Activated naive CD8-positive, alpha-beta T cell treated with anti-CD3 and anti-CD28 coated beads, Interleukin-2, amount 50 U/mL, for 16 hours (primary cell): ENCODE measurements at places on chromosomes 12 and 14.

GRCh38 chr12:54452628-54453027 is 20.8 kb downstream of the GTSF1 start:
- DNase-seq = no peak

GRCh38 chr12:132130690-132131089 is 13.4 kb downstream of the DDX51 start:
- no peak for DNase-seq

DNA sequence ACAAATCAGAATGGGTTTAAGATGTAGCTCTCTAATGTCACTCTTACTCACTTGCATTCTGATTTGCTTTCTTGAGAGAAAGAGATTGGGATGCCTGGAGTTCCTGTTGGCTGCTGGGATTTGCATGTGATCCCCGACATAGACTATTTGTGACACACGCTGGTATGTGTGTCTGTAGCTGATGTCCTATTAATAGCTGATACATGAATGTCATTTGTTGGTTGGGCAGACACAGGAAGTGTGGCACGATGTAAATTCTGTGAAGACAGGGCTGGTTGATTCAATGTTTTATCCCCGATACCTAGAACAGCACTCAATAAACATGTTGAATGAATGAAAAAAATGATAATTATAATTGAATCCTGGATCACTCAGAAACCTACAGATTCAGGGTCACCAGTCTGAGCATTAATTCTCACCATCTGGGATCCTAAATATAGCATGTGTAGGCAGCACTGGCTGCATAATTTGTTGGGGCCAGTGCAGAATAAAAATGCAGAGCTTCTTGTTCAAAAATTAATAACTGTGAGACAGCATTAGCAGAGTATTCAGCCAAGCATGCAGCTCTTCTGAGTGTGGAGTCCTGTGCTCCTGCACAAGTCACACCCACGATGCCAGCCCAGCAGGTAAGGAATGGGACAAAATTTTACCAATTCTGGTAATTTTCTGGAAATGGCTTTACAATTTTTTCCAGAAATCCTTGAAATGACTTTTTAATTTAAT is 35.5 kb upstream of the SOCS2 start:
- no peak for DNase-seq

DNA sequence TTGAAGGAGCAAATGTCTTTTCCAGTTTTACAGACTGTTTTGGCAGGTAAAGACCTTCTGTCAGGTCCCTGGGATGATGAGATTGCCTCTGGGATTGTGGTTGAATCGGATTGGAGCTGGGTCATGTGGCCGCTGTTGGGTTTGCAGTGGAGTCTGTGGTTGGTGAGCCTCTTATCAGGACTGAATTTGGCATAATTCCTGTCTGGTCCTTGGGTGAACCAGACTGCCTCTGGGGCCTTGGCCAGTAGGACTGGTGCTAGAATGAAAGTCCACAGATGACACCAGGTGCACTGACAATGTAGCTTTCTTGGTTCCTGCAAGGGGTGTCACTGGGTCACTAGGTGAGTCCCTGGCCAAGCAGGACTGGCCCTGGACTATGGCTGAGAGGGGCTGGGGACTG is 155.3 kb downstream of the TPH2 start:
- no peak for DNase-seq

DNA sequence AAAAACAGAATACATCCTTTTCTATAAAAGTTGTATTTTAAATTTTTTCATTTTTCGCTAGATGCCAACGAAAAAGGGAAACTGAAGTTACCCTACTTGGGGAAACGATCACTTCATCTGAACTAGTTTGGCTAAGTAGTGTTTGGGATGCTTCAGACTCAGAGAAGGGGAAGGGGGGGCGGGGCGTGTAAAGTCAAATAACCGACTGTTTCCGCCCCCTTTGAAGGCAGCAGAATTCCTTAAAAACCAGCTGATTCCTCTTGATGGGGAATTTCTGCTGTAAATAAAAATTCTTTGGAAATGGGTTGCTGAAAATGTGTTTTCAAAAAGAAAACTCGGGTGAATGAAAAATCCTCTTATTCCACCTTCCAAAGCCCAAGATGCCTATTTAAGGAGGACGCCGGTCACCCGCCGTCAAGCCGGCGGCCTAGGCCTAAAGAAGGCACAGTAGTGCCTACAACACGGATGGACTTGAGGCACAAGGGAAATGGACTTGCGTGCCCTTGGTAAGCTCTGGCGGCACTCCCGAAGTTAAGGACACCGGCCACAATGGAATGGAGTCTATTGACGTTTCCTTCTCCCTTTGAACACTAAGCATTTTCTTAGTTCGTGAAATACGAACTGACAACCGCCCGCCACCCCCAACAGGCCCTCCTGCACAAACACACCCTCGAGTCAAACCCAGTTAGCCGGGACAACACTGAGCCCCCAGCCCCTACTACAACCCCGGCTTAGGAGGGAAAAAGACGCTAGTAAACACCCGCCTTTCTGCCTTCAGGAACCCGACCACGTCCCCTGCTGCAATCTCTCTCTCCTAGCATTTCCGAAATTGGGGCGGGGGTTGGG is 1.9 kb downstream of the ATXN2 start:
- no peak for DNase-seq

DNA sequence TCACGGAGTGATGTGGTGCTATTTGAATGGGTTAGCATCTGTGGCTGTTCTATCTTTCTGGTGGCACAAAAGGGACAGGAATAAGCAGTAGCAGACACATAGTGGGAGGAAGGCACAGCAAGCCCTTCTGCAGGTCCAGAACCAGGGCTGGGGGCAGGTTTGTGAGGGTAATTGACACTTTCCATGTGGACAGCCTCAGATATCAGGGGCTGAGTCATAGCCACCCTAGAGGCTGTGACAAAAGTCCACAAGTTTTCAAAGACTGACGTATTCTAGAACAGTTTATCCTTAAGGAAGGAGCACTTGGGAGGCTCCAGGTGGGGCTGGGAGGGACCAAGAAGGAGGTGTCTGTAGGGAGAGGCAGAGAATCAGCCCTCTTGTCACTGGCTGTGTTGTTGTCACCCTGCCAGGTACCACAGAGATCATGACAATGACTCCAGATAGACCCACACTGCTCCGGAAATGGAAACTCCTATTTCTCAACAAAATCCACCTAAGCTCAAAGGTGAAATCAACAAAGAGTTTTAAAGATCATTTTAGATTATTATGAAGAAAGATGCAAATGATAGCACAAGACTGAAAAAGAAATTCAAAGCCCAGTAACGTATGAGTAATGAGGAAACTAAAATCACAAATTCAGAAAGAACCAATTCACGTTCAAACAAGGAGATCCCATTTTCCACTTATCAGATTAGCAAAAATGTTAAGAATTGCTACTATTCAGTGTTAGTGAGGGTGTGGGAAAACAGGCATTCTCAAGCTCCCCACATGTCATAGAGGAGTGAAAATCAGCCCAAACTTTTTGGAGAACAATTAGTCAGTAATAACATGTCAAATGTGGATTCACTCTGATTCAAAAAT is 48.3 kb downstream of the NFKBIA start:
- no peak for DNase-seq

DNA sequence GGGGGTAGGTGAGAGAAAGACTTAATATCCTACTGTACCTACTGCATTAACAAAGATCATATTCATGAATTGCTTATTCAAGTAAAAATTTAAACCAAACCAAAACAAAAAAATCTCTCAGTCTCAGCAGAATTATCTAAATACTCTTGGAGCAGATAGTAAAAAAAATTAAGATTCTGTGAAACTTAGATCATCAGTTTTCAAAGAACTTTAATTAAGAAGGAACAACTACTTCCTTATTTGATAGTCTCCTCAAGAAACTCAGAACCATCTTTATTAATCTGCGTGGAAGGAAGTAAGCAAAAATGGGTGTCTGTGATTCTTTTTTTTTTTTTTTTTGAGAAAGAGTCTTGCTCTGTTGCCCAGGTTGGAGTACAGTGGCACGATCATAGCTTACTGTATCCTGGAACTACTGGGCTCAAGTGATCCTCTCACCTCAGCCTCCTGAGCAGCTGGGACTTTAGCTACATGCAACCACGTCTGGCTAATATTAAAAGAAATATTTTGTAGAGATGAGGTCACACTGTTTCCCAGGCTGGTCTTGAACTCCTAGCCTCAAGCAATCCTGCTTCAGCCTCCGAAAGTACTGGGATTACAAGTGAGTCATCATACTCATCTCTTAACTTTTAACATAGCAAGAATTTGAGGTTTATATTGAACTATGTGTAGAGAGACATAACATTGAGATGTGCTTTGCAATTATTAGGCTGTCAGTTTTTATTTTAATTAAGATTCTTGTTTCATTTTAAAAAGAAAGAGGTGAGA is 37.4 kb downstream of the GAS2L3 start:
- no peak for DNase-seq

GRCh38 chr14:41521891-41522290 is 84.8 kb upstream of the LRFN5 start:
- no peak for DNase-seq

- DNase-seq = no peak
These were observed 79.0 kb downstream of the ANO6 start for GRCh38 chr12:45294906-45295305.

GRCh38 chr12:95151406-95151805 is 65.9 kb downstream of the FGD6 start:
- DNase-seq = no peak

DNA sequence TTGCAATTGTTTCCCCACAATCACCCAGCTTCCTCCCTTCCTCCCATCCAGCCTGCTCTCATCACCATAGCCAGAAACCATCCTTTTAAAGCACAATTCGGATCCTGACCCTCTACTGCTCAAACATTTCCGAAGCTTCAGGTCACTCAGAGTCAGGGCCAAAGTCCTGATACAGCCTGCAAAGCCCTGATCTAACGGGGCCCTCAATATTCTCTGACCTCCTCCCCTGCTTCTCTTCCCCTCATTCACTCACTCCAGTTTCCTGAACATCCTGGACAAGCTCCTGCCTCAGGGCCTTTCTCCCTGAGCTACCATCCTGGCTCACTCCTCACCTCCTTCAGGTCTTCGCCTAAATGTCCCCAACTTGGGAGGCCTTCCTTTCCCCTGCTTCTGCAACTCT is 46.1 kb downstream of the PITPNM2 start:
- DNase-seq = no peak

GRCh38 chr12:13864081-13864673 is 117.2 kb downstream of the GRIN2B start:
- DNase-seq = no peak

DNA sequence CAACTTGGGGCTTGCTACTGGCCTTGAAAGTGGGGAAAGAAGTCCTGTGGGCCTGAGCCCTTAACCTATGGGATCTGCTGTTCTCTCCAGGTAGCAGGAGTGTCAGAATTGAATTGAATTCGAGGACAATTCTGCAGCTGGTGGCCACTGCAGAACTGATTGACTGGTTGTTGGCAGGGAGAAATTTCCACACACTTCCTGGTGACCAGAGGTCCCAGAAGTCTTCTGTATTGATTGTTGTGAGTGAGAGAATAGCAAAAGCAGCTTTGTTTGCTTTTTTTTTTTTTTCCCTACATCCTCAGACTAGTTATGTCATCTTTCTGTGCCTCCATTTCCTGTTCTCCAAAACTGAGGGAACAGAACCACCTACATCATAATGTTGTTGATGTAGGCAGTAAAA is 64.1 kb downstream of the PRICKLE1 start:
- DNase-seq = no peak

DNA sequence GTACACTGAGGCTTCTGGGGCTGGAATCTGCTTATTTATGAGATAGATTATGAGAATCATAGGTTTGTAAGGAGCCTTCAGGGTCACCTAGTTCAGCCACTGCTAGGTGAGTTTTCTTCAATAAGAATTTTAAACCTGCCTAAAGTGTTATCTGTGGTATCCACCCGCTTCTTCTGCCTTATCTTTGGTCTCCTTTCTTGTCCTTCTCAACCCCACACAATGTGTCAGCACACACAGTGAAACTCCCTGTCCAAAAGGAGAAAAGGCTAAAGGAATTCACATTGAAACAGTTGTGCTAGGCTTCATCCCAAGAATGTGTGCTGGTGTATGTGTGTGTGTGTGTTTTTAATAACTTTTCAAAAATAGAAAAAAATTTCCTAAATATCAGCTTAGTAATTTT is 259.3 kb upstream of the BTG1 start:
- no peak for DNase-seq

DNA sequence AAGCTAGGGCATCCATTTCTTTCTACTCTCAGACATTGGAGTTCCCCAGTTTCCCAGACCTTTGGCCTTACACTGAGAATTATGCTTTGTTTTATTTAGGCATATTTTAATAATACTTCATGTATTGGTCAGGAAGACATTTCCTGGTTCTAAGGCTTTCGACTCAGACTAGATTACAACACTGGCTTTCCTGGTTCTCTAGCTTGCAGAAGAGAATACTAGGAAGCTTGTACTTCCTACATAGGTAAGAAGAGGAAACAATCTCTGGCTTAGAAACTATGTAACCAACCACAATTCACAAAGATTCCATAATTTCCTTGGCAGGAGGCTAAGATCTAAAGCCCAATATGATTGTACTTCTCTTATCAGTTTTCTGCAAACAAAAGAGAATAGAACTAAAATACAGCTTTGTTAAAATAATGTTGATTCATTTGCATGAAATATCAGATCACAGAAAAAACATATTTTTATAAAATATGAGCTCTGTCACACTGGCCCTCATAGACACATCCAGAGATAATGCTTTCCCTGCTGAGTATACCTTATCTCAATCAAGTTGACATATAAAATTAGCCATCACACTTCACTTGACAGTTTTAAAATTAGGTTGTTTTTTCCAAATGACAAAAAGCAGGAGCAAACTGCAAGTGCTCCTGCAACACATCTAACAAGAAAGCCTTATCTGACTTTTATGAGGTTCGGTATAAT is 30.5 kb downstream of the CLEC2D start:
- no peak for DNase-seq

- DNase-seq = no peak
These were observed 57.0 kb upstream of the KRR1 start for GRCh38 chr12:75568393-75568792.

GRCh38 chr12:67911275-67911600 is 78.0 kb upstream of the IFNG-AS1 start:
- no peak for DNase-seq

DNA sequence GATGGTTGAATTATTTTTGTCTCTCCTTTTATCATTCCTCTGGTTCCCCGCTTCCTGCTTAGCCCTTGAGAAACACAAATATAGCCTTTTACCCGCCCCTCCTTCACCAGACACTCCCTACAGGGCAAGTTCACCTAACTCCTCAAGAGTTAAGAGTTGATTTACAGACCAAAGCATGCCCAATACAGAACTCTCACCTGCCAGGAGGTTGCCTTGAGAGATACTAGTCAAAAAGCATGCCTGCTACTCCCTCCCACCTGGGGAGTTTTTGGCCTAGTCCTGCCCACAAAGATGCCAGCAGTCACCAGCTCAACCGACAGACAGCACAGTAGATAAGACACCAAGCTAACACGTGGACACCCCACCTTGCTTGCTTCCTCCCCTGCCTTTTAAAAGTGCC is 11.2 kb downstream of the LGMN start:
- DNase-seq = no peak

GRCh38 chr12:47091009-47091408 is 11.2 kb upstream of the AMIGO2 start:
- DNase-seq = no peak

GRCh38 chr14:22334627-22335026 is 254.4 kb downstream of the DAD1 start:
- no peak for DNase-seq
